ENCODE measurements at places on chromosomes 1 and 21.

DNA sequence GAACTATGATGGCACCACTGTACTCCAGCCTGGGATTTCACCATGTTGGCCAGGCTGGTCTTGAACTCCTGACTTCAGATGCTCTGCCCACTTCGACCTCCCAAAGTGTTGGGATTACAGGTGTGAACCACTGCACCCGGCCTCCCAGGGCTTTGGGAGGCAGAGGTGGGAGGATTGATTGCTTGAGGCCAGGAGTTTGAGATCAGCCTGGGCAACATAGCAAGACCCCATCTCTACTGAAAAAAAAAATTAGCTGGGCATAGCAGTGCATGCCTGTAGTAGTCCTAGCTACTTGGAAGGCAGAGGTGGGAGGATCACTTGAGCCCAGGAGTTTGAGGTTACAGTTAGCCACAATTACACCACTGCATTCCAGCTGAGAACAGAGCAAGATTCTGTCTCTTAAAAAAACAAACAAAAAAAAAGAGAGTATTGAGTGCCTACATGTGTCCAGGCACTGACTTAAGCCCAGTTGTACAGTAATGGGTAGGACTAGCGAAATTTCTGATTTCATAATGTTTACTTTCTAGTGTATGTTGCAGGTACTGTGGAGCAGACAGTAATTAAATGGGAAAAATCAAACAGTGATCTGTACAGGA, 4.2 kb downstream of the MANEAL start:
- no peak for DNase-seq

DNA sequence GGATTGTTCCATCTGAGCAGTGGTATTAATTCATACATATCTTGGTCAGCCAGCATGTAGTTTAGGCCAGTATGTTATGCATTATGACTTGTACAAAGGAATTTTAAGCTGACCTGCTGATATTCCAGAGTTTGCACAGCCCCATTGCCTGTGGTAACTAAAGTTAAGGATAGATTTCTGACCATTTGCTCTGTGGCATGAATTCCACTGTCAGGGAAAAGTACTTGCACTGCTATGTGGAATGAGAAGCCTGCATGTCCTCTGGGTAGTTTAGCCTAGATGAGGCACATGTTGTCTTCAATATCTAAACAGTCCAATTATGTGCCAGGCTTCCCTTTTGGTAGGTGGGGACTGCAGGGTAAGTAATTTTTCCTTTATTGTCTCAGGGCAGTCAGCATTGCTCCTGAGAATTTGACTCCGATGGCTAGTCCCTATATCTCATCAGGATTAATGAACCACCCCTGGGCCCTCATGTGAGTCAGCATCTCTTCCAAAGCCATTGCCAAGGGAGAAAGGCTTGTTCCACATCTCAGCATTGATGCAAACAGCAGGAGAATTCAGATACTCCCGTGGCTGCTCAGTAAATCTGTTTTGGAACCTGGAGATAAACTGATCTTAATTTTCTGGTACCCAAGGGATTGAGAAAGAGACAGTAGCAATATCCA, 30.2 kb downstream of the NEK7 start:
- no peak for DNase-seq

- no peak for DNase-seq
Measured at GRCh38 chr1:10771789-10772188, 24.7 kb downstream of the CASZ1 start.

GRCh38 chr1:239443361-239443760, 57.0 kb downstream of the CHRM3 start:
- DNase-seq: no peak

Data from activated CD4-positive, alpha-beta T cell treated with anti-CD3 and anti-CD28 coated beads, Interleukin-2, amount 50 U/mL, for 4 hours (primary cell).